ENCODE measurements at places on chromosomes 4 and X. TPM values are rescaled to one million over a fixed set of nuclear protein-coding genes. Genes with fewer than 3 reads are reported as not detected.

UCP1 gene
- total RNA-seq: 0.14 TPM

PCYT1B gene
- total RNA-seq: 6.3 TPM

ZBTB49 gene
- total RNA-seq: 4.9 TPM

ODAPH gene
- not detected for total RNA-seq

PABPC1L2A gene
- not detected for total RNA-seq

NXF2 gene
- total RNA-seq: not detected

- no peak for DNase-seq
These were observed 346.4 kb downstream of the PTTG2 start for GRCh38 chr4:38306482-38307071.

DNA sequence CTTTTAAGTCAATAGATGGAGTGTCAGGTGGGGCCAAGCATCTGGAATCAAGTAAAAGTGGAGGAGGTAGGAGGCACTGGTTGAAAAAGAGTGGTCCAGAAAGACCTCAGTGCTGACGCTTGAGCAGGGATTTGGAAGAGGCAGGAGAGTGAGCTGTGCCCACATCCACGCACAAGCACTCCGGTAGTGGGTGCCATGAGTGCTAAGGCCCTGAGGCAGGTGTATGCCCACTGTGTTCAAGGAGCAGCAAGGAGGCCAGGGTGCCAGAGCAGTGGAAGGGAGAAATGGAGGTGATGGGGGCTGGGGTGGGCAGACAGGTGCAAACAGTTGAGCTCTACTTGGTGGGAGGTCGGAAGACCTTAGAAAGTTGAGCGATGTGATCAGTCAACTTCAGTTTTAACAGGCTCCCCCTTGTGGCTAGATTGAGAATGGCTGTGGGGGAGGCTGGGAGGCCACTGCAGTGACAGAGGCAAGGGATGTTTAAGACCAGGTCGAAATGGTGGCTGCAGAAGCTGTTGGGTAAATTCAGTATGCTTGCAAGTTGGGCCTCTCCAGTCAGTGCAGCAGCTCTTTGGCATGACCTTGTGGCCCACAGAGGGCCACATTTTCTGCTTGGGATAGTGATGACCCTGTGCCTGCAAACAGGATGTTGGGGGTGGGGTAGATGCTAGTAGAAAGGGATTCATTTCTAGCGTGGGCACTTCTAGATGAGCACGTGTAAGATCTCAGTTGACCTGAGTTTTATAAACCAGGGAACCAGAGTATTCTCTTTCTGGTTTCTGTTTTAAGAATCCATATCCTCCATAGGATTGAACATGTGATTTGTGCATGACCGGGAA lies 12.7 kb downstream of the TKTL1 start:
- DNase-seq: peak; percentile 70

All from right cardiac atrium (tissue), 5 donors.